GM12892 (cell line): ENCODE measurements at places on chromosomes 1 and 21.

- no peak for DNase-seq
Measured at GRCh38 chr1:199295107-199295506, 656.3 kb downstream of the PTPRC start.

GRCh38 chr1:28565040-28565439, 12.2 kb downstream of the TRNAU1AP start:
- DNase-seq, result no peak

- no peak for DNase-seq
Measured at GRCh38 chr1:231272880-231273279, 31.9 kb downstream of the GNPAT start.

DNA sequence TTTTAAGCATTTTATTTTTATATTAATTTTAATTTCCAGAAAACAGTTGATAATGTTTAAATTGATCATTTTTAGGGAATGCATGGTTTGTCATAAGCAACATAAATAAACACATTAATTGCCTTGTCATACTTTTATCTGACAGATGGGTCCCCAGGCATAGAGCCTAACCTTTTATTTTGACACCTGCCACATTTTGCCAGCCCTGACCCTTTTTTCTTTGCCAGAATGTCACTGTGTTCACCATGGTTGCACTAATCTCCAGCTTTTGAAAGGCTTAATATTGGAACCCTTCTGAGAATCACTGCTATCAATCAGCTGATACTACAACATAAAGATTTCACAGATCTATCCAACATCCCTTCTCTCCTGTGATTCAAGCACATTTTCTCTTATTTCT, 56.0 kb upstream of the DPYD start:
- no peak for DNase-seq

GRCh38 chr1:33369764-33370163, 48.9 kb upstream of the A3GALT2 start:
- DNase-seq, result no peak

GRCh38 chr1:175252561-175252960, 60.0 kb upstream of the KIAA0040 start:
- DNase-seq, result no peak

DNA sequence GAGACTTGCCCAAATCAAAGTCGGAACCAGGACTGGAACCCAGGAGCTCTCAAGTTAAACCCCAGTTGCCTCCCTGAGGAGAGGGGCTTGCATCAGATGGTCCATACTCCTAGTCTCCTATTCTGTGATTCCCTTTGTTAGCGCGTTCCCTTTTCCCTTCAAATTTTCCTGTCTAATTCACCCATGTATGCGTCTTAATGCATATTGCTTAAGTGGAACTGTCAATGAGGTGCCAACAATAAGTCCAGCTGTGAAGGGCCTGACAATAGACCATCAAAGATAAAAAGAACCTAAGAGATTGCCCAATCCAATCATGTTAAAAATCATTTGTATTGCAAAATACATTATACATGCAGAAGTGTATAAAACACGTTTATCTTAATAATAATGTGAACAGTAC, 634 bp upstream of the SPATA6 start:
- no peak for DNase-seq

- DNase-seq, result no peak
Measured at GRCh38 chr1:87968197-87968955, 639.7 kb downstream of the LMO4 start.

DNA sequence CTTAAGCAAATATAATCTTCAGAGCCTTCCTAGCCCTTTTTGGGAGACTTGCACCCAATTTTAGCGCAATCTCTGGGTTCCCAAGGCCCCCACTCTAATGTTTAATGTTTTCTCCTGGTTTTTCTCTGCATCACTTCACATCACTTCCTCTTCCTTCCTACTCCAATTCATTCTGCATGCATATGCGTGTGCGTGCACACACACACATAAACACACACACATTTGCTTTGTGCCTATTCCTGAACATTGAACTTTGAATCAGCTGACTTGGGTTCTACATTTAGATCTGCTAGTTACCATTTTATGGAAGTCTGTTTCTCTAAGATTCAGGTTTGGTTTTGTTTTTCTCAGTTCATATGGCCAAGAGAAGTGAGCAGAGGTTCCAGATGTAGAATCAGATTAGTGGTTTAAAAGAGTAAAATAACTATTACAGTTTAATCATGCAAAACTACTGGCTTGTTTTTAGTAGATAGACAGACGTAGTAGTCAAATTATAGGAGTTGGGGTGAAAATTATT, 7.4 kb upstream of the EDEM3 start:
- no peak for DNase-seq

GRCh38 chr1:163744301-163744887, 422.6 kb downstream of the NUF2 start:
- DNase-seq, result no peak

- no peak for DNase-seq
Measured at GRCh38 chr21:45780647-45781046, 137.1 kb downstream of the PCBP3 start.

DNA sequence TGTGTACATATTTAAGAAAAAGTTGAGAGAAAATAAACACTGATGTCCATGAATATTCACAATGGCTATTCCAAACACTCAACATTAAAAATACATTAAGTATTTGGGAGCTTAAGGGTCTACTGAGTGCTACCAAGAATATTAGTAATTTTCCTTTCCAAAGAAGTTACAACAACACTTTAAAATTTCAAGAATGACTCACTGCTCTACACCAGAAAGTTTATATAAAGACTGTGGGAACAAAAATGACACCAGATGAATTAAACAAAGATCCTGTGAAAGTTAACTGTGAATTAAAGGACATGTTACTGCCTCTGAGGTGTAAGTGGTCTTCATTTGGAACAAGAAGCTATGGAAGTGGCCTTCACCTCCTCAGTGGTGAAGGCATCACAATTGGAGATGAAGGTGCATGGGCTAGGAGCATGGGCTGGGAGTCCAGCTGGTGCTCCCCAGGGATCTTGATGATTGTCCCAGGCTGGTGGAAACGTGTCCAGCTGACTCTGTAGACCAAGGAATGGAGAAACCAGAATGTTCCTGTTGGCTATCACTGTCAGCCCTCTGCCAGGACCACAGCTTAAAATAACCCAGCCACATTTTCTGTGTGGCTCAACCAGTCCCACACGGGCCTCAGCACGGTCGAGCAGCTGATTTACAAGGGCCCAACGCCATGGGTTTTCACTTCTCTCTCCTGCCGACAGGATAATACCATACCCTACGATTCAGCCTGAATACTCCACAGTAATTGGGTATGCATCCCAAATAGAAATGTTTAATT, 28.8 kb downstream of the TAF5L start:
- DNase-seq, result no peak

- DNase-seq, result no peak
Measured at GRCh38 chr1:27455139-27455811, 34.7 kb downstream of the WASF2 start.

DNA sequence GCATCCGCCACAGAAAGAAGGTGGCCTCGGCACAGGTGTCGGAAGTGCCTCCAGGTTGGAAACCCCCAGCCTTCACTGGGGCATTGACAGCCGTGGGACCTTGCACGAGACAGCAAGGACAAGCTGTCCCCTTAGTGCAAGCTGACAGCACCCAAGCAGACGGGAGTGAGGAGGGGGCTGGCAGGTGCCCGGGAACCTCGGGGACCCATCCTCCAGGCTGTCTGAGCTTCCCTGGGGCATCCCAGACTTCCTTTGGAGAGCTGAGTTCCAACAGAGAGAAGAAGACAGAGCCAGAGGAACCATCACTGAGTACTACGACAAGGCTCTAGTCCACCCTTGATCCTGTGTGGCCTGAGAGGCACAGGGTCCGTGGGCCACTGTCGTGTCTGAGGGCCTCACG, 100.6 kb upstream of the RAB4A start:
- no peak for DNase-seq

DNA sequence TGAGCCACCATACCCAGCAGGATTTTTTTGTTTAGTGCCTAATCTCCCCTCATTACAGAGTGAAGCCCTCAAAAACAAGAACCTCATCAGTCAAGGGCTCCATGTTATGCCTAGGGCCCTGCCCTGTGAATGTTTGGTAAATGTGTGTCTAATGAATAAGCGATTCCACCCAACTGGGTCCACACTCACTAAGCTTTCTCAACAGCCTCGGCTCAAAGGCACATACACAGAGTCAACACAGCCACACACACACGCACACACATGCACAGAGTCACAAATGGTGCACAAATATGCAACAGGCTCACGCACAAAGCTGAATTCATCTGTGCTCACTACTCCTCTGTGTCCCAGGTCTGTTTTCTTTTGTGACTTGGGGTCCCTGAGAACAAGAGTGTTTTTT, 11.7 kb upstream of the SYNC start:
- DNase-seq, result no peak

DNA sequence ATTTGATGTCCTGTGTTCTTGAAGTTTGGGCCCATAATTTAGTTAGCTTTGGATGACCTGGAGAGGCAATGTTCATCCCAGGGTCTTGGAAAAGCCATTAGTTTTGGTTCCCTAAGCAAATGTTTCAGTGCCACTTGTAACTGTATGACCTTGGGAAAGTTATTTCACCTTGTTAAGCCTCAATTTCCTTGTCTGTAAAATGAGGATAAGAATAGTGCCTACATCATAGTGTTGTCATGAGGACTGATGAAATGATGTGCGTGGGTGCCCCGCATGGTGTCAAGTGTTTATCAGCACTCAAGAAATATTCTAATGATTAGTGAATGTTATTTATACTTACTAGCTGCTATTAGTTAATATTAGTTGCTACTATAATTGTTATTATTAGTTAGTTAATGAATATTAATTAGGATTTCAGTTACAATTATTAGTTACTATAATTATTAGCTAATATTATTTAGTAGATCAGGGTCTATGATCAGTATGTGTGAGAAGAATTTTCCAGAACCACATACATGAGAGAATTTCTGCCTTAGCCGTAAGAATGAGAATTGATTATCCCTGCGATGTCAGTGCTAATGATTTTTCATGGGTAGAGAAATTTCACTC, 1.9 kb downstream of the SH3BGR start:
- no peak for DNase-seq
